ENCODE measurements at places on chromosomes 2 and 18.
A peak's percentile ranks its signal among the peaks of the same experiment; 100 is the strongest.

- DNase-seq: no peak
These were observed 9.1 kb downstream of the EPAS1 start for GRCh38 chr2:46306330-46306751.

GRCh38 chr18:59696311-59697235 lies 650 bp downstream of the CCBE1 start:
- no peak for DNase-seq

DNA sequence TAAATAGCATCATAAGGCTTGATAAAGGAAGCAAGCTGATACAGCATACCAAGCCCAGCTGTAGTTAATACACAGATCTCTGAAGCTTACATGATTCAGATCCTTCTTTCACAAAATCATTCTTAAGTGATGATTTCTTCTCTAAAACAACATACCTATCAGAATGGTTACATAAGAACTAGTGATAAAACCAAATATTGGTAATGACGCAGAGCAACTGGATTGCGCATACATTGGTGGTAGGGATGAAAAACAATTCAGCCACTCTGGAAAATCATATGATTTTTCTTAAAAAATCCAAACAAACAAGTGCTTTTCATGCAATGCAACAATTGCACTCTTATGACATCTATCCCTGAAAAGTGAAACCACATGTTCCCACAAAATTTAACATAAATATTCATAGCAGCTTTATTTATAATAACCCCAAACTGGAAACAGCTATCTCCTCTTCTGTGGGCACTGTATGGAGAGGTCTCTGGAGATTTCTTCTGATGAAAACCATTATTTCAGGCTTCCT lies 153.6 kb upstream of the DSEL start:
- DNase-seq: peak; percentile 89

- no peak for DNase-seq
These were observed at the start of gene AQP4 for GRCh38 chr18:26865557-26865956. Gene AQP4, minus strand, starts transcription at chr18:26865707. Its CDS starts 18 bp downstream, at chr18:26865689.

DNA sequence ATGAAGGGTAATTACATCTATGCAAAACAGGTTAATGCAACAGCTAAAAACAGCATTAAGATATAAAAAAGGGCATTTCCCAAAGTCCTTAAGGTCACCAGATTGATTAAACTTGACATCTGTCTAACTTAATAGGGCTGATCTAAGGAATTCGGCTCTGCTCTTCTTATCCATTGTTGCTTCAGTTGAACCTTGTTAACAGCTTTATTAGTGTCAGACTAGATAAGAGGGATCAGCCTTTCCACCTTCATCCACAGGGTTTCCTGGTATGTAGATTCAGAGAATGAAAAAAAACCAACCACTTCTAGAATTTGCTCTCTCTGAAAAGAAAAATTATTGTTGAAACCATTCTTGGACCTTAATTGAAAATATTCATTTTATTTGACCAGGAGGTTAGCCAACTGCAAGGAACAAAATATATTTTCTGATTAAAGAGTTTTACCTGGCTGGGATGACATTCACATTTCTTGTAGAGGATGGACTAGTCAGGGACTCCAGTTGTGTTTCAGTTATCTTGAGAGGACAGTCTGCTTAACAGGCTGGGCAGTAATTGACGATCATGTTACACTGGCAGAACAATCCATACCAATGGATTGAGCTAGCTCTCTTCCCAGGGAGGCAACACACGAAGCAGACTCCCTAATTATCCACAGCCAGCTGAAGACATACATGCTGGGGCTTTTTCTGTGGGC lies 357.4 kb upstream of the ACVR2A start:
- DNase-seq: no peak

GRCh38 chr2:171793691-171794678 lies 100.1 kb downstream of the SLC25A12 start:
- no peak for DNase-seq

GRCh38 chr2:156935616-156936015 lies 321.9 kb upstream of the GALNT5 start:
- DNase-seq: no peak

DNA sequence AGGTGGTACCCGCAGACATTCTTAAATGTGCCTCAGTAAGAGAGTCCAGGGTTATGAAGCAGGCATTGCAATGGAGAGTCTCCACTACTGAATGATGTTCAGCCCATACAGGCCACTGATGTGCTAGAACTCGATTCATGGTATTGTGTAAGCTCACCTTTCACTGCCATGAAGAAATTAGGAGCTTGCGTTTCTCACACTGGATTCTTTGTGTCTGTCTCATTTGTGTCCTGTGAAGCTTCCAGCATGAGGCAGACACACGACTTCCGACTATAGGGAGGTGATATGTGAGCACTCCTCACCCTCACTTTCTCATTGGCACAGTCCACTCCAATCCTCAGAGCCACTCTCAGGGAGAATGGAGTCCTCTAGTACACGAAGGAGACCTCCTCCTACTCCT lies 677.4 kb upstream of the RAB6C start:
- DNase-seq: no peak

- DNase-seq: no peak
These were observed 1344.5 kb upstream of the TMEFF2 start for GRCh38 chr2:193539188-193539587.

DNA sequence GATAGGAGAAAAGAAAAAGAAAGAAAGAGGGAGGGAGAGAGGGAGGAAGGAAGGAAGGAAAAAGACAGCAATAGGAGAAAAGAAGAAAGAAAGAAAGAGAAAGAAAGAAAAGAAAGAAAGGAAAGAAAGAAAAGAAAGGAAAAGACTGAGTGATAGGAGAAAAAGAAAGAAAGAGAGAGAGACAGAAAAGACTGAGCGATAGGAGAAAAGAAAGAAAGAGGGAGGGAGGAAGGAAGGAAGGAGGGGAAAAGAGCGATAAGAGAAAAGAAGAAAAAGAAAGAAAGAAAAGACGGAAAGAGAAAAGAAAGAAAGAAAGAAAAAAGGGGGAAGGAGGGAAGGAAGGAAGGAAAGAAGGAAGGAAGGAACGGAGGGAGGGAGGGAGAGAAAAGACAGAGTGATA lies 216.7 kb downstream of the DOK6 start:
- DNase-seq: no peak

GRCh38 chr18:5709476-5710095 lies 165.8 kb upstream of the EPB41L3 start:
- DNase-seq: no peak

DNA sequence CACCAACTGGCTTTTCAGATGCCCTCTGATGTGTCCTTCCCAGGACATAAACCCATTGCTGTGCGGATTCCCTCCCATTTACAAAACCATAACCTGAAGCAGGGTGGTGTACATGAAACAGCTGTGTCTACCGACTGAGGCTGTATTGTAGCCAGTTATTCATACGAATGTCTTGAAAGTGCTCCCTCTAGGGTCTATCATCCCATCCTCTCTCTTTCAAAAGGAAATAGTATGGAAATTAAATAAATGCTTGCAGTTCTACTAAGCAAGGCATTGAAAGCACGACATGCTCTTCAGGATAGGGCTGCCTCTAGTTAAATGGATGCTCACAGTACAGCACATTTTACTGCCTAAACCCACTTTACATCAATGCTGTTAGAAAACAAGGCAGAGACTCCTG lies 112.2 kb upstream of the PXDN start:
- DNase-seq: no peak

DNA sequence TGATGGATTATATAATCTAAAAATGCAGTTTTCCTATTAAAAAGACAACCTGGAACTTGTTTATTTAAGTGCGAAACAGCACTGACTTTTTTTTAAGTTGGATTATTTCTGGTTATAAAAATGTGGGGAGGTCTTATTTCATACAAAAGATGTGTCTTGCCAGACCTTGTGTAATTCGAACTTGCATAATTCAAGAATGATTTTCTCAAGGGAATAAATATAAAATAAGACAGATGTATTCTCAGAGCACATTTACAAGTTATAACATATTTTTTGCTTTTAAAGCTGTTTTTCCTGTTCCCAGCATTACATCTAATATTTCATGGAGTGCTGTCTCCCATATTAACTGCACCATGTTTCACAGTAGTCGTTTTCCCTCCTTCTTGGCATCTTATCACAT lies 263.1 kb downstream of the CDH20 start:
- no peak for DNase-seq

DNA sequence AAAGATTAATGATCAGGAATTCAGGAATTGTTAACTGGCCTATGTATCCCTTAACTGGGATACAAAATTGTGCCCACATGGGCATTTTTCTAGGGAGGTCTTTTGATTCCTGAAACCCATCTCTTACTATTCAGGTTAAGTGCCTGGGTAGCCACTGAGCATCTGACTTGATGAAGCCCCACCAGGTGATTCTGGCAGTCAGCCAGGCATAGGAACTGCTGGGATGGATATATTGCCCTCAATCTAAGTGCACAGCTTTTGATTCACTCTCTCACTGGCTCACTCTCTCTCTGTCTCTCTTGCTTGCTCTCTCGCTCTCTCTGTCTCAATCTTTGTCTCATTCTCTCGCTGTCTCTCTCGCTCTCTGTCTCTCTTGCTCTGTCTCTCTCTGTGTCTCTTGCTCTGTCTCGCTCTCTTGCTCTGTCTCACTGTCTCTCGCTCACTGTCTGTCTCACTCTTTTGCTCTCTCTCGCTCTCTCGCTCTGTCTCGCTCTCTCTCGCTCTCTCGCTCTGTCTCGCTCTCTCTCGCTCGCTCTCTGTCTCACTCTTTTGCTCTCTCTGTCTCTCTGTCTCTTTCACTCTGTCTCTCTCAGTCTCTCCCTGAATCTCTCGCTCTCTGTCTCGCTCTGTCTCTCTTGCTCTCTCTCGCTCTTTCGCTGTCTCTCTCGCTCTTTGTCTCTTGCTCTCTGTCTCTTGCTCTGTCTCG lies 22.3 kb downstream of the INPP1 start:
- DNase-seq: no peak

- no peak for DNase-seq
These were observed at the start of gene CREG2 for GRCh38 chr2:101387151-101387834. Gene CREG2, minus strand, starts transcription at chr2:101387503. Its CDS starts 46 bp downstream, at chr2:101387457.

- no peak for DNase-seq
These were observed 146.7 kb downstream of the MBP start for GRCh38 chr18:76985951-76986236.

- DNase-seq: no peak
These were observed 24.6 kb upstream of the SCG2 start for GRCh38 chr2:223626716-223627115.

DNA sequence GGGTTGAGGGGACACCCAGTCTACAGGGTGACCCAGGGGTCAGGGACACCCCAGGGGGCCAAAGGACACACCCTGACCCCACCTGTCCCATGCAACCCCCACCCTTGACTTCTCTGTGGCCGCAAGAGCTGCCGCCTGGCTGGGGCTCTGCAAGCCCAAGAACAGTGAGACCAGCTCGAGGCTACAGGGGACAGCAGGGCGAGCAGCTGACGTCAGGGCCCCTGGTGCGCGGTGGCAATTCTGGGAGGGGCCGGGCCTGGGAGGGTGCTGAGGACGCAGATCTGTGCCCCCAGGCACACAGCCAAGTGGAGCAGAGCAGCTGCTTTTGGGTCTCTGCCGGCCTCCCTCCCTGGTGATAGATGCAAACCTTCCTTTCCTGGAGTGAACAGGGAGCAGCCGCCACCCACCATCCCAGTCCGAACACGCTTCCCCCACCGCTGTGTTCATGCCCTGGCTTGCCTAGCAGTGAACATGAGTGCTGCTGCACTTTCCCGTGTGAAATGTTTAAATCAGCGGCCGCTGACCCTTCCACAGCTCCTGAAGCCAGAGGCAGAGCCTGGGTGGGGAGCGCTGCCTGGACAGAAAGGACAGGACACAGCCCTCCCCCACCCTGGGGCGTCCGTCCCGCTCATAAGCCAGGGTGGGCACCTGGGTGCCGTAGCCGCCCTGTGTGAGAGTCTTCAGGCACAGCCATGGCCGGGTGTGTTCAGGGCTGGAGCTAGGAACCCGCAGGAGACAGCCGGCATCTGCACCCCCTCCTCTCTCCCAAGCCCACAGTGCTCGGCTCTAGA lies 46.9 kb downstream of the SLC66A2 start:
- DNase-seq: no peak

- no peak for DNase-seq
These were observed 70.5 kb upstream of the ZCCHC2 start for GRCh38 chr18:62452280-62452831.

- DNase-seq: no peak
These were observed 40.9 kb downstream of the UGP2 start for GRCh38 chr2:63882395-63883105.

DNA sequence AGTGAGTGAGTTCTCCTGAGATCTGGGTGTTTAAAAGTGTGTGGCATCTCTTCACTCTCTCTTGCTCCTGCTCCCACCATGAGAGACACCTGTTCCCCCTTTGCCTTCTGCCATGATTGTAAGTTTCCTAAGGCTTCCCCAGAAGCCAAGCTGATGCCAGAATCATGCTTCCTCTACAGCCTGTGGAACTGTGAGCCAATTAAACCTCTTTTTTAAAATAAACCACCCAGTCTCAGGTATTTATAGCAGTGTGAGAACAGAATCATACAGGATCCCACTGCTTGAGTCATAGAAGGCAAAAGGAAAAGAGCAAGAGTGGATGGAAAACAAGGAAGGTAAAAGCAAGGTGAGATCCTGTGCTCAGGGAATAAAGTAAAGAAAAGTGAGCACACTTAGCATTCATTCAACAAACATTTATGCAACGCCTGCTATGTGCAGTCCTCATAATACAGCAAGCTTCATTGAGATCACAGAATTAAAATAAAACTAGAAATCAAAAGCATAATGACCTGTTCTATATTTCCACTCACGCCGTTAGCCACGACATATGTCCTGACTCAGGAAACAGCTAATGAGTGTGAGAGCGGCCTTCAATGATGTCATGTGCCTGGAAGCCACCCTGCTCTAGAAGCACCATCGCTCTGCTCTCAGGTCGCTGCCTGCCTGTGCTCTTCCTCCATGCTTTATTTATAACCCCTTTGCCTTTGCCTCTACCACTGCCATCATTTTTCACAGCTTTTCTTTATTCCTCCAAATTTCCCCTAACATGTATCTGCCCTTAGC lies 11.3 kb upstream of the COPS8 start:
- no peak for DNase-seq

DNA sequence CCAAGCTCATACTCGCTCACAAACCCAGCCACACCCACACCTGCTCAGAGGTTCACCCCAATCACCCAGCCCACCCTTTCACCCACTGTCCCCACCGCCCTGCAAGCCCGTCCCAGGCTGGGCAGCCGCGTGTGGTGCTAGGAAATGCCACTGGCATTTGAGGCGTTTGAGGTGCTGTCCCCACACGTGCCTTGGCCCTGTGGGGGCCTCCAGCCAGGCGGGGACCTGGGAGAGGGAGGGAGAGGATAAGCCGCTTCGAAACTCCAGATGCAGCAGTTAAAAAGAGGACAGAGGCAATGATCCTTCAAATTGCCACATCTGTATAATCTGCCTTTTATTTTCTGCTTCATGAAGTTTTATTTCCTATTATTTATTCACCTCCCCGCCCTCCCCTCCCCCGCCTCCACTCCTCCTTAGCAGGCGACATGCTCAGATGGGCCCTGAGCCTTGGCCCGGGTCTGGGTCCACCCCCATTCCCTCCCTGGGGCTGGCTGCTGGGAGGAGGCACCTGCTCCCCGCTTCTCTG lies 35.9 kb downstream of the PSD4 start:
- no peak for DNase-seq

- DNase-seq: no peak
These were observed 532.4 kb upstream of the SALL3 start for GRCh38 chr18:78447211-78447610.

DNA sequence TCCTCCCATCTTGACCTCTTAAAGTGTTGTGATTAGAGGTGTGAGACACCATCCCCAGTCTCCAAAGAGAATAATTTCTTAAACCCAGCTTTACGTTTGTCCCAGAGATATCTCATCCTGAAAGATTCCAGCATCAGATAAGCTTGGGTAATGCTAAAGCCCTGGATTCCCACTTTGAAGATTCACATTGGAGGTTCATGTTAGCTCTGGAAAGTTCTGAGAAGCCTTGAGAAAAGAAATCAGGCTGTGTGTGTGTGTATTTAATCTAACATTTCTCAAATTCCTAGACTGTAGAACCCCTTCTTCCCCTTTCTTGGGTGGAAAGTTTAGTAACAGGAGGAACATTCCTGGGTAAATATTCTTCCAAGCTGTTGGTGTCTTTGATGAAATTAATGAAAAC lies 18.0 kb downstream of the ZNF532 start:
- DNase-seq: no peak

All from brain pericyte (primary cell).